MCF 10A (cell line): ENCODE measurements at places on chromosomes 3 and 15. TPM values are rescaled to one million over a fixed set of nuclear protein-coding genes. Genes with fewer than 3 reads are reported as not detected.

DNA sequence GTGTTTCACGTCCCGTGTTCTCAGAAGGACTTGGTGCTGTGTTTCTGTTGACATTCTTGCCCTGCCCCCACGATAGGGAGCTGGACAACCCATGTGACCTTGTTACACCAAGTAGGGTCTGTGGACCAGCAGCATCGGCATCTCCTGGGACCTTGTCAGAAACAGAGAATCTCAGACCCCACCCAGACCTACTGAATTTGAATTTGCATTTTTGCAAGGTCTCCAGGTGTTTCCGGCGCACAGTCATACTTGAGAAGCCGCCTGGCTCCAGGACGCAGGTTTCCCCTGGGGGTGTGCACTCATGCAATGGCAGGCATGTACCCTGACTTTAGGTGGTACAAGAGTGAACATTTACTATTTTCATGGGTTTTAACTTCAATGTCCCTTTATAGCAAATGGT, 117.9 kb downstream of the TLE3 start:
- H3K27ac ChIP-seq = no peak overlapping the region
- no peaks in the 10 kb centered on the region for H3K4me1 ChIP-seq
- peaks cover 35% of the 10 kb centered on the region for H3K27me3 ChIP-seq
- no peak overlapping the region for H3K4me3 ChIP-seq

DNA sequence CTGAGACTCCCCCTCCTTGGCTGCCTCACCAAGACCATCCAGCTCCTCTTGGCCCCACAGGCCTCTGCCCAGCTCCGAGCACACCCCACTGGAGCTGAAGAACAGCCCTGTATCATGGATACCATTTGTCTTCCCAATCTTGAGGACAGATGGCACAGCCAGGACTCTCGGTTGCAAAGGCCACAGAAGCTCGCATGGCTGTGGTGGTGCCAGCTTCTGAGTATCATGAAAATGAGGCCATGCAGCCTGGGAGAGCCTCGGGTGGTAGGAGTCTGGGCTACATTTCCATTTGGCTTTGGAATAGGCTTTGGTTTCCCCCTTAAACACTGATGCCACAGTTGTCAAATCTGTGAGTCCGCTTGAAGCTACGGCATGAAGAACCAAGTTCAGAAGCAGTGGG, 106.6 kb downstream of the SEMA5B start:
- no peaks in the 10 kb centered on the region for H3K4me1 ChIP-seq
- no peak overlapping the region for H3K27ac ChIP-seq
- DNase-seq = no peak
- H3K27me3 ChIP-seq = peaks cover 27% of the 10 kb centered on the region

- H3K4me1 ChIP-seq = peaks cover 21% of the 10 kb centered on the region
- peaks cover 5% of the 10 kb centered on the region for H3K36me3 ChIP-seq
- H3K4me3 ChIP-seq = no peak overlapping the region
- H3K27ac ChIP-seq = no peak overlapping the region
Measured at GRCh38 chr3:38005076-38006020, 14.8 kb downstream of the VILL start.

DNA sequence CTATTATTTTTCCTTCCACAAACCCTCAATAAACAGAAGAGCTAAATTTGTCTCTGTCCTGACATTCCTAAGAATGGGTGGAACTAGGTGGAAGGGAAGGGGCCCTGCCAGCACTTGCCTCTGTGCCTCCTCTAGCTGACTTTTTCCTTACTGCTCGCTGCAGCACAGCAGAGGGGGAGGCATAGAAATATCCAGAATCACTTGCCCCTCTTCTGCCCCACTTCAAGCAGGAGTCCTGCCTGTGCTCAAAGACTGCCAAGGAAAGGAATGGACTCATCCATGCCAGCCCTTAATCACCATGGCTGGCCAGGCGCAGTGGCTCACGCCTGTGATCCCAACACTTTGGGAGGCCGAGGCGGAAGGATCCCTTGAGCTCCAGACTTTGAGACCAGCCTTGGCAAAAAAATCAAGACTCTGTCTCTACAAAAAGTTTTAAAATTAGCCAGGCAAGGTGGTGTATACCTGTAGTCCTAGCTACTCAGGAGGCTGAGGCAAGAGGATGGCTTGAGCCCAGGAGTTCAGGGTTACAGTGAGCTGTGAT, 51.8 kb downstream of the ADCY5 start:
- no peak for DNase-seq
- peaks cover 78% of the 10 kb centered on the region for H3K27me3 ChIP-seq
- no peaks in the 10 kb centered on the region for H3K36me3 ChIP-seq
- H3K27ac ChIP-seq = no peak overlapping the region
- H3K4me3 ChIP-seq = no peak overlapping the region

- H3K36me3 ChIP-seq = no peaks in the 10 kb centered on the region
- H3K4me3 ChIP-seq = no peak overlapping the region
- no peak for DNase-seq
- no peak overlapping the region for H3K27ac ChIP-seq
- H3K4me1 ChIP-seq = no peaks in the 10 kb centered on the region
- no peaks in the 10 kb centered on the region for H3K27me3 ChIP-seq
Measured at GRCh38 chr3:153673853-153674252, 447.3 kb upstream of the ARHGEF26 start.

GRCh38 chr3:127749787-127750225, 72.5 kb downstream of the MGLL start:
- no peak overlapping the region for H3K27ac ChIP-seq
- peaks cover 46% of the 10 kb centered on the region for H3K4me1 ChIP-seq
- no peaks in the 10 kb centered on the region for H3K36me3 ChIP-seq
- H3K27me3 ChIP-seq = no peaks in the 10 kb centered on the region

DNA sequence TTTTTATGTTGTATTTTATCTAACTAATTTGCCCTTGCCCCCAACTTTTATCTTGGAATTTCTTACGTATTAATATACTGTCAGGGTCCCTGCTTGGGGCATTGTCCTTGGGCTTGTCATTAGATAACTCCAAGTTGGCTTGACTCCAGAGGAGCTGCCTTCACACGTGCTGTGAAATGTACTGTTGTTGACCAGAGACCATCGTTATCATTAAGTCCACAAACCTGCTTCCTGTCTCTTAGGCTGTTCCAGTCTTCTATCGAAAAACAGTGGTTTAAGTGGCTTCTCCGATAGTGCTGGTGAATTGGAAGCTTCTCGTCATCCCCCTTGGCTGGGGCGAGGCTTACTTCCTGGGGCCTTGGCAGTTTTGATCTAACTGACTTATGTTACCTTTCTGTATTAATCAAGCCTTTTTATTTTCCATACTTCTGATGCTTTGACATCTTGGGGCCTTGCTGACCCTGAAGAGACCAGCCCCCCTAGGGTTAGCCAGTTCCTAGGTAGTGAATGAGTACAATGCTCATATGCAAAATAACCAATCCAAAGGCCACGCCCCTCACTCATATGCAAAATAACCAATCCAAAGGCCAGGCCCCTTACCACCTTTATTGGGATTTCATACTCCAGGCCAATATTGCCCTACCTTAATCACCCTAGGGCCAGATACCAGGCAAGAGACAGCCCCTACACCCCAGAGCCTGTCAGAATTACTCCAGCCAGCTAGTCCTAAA, 164.5 kb downstream of the IGF1R start:
- H3K4me1 ChIP-seq = peaks cover under 1% of the 10 kb centered on the region
- no peak overlapping the region for H3K27ac ChIP-seq
- H3K36me3 ChIP-seq = no peaks in the 10 kb centered on the region
- DNase-seq = no peak
- no peak overlapping the region for H3K4me3 ChIP-seq

DNA sequence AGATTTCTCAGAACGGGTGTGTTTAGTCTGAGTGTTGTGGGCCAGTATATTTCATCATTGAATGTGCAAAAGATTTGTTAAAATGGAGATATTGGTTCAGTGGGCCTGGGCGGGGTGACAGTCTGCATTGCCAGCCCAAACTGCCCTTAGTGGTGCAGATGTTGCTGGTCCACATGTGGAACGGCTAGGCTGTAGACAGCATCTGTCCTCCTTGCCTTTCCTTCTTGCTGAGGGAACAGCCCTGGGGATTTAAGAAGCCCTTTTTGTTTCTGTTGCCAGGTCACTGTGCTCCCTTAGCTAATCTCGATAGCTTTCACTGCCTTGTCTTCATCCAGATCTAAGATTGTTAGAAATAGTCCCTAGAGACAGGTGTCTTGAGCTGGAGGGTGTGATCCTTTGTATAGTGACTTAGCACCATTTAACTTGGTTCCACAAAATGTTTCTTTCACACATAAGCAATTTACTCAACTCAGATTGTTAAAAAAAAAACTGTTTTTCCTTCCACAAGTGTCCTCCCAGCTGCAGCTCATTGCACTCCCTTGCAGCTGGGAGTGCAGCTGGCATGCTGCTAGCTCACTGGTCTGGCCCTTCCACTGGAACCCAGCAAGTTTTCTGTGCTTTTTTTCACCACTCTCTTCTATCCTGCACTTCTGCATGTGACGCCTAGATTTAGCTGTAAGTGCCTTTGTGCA, 37.5 kb downstream of the GAP43 start:
- H3K4me1 ChIP-seq = peaks cover 17% of the 10 kb centered on the region
- H3K27me3 ChIP-seq = no peaks in the 10 kb centered on the region
- no peak for DNase-seq
- no peak overlapping the region for H3K27ac ChIP-seq
- H3K36me3 ChIP-seq = no peaks in the 10 kb centered on the region

DNA sequence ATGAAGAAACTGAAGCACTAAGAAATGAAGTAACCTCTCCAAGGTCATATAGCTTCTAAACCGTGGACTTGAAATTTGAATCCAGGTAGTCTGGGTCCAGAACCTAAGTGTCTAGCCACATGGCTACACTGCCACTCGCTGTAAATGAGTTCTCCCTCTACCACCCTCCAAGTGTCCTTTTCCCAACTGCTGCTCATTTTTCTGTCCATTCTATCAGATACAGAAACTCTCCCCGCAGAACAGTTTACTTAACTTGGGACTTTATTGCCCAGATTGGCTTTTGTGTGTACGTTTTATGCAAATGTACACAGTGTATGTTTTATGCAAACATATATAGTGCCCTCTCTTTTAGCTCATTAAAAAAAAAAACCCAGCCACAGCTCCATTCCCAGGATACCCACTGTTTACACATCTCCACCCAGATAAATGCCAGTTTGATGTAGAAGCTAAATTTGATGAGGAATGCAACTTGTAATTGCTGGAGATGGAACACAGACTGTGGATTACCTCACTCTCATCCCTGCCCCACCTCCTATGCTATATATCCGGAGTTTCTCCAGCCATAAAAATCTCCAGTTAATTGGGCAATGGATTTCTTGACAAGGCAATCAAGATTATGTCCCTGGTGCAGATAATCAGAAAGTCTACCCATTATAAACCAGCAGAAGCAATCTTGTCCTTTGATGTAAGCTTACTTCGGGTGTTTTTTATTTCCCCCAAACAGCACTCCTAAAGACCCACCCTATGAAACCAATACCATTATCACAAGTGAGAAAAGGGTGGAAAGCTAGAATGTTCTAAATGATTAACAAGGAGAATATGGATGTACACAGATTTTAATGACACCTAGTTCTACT, 42.0 kb downstream of the THBS1 start:
- H3K27me3 ChIP-seq = no peaks in the 10 kb centered on the region
- H3K4me3 ChIP-seq = no peak overlapping the region
- DNase-seq = no peak

- H3K27ac ChIP-seq = no peak overlapping the region
- H3K36me3 ChIP-seq = no peaks in the 10 kb centered on the region
- no peaks in the 10 kb centered on the region for H3K4me1 ChIP-seq
- H3K27me3 ChIP-seq = no peaks in the 10 kb centered on the region
Measured at GRCh38 chr3:189613122-189613521, 18.1 kb upstream of the TP63 start.

Gene MYO9A
- total RNA-seq = 29.7 and 40.8 TPM in 2 replicates

Gene SRGAP3
- total RNA-seq = 13.7 and 19.8 TPM in 2 replicates

Gene PLSCR5
- total RNA-seq = not detected in 2 replicates
